CD8-positive, alpha-beta memory T cell (primary cell): ENCODE measurements at places on chromosomes 1 and 21.

GRCh38 chr1:151547119-151547899 lies 7.2 kb downstream of the TUFT1 start:
- no peak for DNase-seq

- DNase-seq, result peak; percentile 48
These were observed 4.5 kb downstream of the CNR2 start for GRCh38 chr1:23908453-23909341.

- DNase-seq, result no peak
These were observed 294.0 kb upstream of the C1orf87 start for GRCh38 chr1:60367532-60367931.

- DNase-seq, result no peak
These were observed 92.1 kb downstream of the SYF2 start for GRCh38 chr1:25140073-25140797.

DNA sequence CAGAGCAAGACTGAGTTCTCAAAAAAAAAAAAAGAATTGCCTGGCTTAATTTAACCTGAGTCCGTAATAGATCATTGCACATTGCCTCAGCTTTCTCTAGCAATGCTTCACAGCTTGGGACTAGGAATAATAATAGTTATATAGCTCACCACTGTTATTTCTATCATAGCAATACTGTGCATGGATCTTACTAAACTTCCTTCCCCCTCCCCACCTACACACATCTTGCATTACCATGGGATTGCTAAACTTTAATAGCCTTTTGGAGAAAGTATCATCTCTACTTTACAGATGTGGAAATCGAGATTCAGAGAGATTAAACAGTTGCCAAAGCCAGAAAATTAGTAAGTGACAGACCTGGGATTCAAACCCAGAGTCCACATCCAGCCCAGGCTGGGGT lies 99.4 kb downstream of the ATP5PO start:
- no peak for DNase-seq

DNA sequence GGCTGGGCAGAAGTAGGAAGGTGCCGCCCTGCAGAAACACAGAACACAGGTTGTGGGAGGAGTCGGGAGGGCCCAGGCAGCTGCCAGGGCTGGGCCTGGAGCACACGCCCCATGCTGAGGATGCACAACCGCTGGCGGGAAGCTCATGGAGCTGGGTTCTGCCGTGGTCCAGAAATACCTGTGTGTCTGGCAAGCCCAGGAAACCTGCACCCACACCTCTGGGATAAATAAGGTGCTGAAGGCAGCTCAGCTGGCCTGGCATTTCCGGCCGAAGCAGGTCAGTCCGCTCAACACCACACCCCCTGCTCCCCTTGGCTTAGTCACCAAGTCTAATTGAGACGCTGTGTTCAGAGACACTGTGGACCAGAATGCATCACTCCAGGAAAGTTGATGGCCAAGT lies 32.1 kb downstream of the CTNNBIP1 start:
- DNase-seq, result no peak

DNA sequence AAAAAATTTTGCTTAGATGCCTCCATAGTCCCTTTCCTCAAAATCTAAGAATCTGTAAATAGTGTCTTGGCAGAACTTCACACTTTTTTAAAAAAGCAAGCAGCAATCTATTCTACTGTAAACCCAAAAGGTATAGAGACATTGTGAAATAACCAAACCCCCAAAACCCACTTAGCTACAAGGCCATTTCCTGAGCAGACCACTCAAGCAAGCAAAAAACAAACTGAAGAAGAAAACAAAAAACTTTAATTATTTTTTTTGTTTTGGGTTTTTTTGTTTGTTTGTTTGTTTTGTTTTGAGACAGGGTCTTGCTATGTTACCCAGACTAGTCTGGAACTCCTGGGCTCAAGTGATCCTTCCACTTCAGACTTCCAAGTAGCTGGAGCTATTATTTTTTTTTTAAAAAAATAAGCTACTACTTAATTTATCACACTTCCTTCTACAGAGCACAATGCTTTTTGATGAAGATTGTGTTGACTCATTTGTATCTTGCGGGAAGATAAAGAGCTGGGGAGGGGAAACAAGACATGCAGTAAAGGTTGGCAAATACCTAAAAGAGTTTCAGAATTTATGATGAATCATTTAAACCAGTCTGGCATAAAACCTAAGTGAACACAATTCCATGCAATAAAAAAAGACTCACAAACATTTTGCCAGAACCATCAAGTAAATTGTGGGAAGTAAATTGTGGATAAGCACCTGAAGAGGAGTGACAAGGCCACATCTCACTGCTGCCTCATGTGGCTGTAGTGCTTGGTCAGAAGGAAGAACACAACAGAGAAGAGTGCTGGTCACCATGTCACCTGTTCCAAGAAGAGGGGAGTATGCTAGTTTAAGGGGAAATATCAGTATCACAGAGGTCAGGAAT lies 2.7 kb upstream of the PTPN22 start:
- DNase-seq, result no peak

GRCh38 chr1:243663651-243664050 lies 186.4 kb downstream of the AKT3 start:
- no peak for DNase-seq

DNA sequence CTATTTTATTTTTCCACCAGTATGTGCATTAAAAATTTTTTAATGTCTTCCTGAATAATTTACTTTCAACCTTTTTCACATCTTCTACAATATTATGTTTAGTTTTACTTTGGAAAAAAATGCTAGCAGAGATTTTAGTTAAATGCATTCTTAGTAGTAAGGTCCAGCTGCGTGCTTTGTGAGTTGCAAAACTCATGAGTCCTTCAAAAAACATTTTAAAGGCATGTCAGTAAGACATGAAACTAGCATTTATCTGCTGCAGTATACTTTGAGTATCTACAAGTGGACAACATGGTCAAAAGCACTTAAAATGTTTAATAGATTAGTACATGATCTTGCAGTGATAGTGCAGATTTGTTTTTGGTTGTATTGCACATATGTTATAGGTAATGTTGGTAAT lies 139.0 kb downstream of the HS2ST1 start:
- no peak for DNase-seq

DNA sequence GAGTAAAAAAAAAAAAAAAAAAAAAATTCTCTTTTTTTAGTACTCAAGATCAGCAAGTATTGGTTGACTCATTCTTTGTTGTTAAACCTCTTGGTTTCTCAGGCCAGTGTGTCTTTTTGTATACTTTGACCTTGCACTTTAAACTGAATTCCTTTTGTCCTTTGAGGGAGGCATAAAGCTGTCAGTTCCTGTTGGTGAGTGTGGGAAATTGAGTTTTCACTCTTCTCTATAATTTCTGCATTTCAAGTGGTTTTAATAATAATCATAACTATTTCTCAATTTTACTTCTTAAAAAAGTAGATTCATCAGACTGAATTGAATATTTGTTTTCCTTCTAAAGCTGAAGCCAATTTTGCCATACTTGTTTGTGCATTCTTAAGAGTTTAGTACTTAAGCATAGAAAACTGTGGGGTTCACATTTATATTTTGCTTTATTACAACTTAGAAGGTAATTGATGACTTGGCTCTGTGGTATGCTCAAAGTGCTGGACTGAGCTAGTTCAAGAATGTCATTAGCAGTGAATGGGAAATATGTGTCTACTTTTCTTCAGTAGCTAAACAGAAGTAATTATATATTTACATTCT lies 43.4 kb downstream of the ITSN1 start:
- no peak for DNase-seq

DNA sequence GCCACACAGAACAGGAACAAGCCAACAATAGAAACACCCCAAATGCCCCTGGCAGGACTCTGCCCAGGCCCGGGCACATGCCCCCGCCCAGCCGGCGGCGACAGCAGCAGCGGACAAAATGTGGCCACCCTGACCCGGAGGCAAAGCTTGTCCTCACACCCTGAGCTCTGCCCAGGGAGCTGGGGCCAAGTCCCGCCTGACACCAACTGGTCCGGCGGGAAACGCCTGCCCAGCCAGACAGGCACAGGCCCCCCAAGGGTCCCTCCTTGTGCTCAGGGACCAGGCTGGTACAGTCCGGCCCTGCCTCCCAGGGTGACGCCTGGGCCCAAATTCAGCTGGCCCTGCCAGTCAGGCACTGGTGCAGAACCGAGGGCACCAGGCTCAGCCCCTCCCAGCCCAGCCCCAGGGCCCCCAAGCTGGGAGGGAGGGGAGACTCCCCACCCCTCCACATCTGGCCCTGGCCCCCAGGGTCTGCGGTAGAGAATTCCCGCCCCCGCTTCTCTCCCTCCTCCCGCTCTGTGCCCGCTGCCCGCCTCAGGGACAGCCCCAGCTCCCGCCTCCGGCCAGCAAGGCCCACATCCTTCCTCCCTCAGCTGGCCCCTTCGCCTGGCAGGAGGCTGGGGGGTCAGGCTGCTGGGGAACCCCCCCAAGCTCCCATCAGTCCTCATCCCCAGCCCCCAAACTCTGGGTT lies 2.0 kb downstream of the AHDC1 start:
- DNase-seq, result no peak

GRCh38 chr21:43734131-43734927 lies 15.4 kb downstream of the PDXK start:
- no peak for DNase-seq

GRCh38 chr1:93595266-93595665 lies 86.4 kb downstream of the BCAR3 start:
- DNase-seq, result no peak

DNA sequence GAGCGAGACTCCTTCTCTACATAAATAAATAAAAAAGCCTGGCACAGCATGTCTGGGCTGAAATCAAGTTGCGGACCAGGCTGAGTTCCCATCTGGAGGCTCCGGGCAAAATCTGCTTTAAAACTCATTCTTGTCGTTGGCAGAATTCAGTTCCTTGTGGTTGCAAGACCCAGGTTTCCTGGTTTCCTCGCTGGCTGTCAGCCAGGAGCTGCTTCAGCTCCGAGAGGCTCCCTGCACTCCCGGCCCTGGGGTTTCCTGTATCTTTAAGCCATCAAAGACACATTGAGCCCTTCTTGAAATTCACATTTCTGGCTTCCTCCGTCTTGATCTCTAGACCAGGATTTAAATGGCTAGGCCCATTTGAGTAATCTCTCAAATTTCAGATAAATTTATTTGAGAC lies 20.6 kb upstream of the SCCPDH start:
- DNase-seq, result no peak

DNA sequence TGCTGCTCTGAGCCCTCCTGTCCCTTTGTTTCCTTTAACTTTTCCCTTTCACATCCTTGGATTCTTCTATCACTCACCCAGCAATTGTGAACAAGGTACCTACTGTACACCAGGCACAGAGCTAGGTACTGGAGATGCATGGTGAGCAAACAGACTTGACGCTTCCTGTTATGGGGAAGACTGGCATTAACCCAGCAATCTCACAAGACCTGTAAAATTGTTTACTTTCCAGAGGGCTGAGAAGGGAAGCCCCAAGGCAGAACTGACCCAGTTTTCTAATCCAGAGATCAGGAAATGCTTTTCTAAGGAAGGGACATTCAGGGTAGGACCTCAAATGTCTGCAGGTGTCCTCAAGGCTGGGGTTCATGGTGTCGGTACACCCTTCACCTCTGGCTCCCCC lies 171.6 kb upstream of the KAZN start:
- no peak for DNase-seq

DNA sequence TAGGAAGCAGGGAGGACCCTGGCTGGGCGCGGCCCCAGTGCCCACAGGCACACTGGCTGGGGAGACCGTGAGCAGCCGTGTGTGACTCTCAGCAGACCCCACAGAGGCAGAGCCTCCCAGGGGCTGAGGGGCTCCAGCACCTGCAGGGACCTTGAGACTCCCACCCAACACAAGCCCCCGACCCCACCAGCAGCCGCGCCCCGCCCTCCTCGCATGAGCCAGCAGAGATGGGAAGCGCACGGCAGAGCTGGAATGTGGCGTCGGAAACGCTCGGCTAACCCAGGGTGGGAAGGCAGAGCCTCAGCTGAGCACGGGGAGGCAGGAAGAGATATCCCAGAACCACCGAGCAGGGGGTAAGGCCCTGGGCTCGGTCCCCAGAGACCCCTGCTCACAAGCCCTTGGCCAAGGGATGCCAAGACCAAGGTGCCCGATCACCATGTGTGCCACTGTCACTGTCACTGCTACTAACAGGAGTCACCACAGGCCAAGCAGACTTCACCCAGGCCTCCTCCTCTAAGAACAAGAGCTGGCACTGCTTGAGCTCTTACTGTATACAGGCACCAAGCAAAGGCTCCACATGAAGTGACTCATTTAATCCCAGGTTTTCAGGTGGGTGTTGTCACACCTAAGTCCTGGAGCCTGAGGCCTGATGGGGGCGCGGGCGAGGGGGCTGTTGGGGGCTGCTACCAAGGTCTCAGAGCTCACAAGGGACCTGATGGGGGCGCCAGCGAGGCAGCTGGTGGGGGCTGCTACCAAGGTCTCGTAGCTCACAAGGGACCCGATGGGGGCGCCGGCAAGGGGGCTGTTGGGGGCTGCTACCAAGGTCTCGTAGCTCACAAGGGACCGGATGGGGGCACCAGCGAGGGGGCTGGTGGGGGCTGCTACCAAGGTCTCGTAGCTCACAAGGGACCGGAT lies 20.1 kb downstream of the MEGF6 start:
- DNase-seq, result no peak

GRCh38 chr21:34592120-34592955 lies 22.6 kb downstream of the RCAN1 start:
- no peak for DNase-seq
